Activated B cell treated with CpG ODN at 0.5 μM for 24 hours (primary cell): ENCODE measurements at places on chromosomes 6 and 20.
A peak's percentile ranks its signal among the peaks of the same experiment; 100 is the strongest.

DNA sequence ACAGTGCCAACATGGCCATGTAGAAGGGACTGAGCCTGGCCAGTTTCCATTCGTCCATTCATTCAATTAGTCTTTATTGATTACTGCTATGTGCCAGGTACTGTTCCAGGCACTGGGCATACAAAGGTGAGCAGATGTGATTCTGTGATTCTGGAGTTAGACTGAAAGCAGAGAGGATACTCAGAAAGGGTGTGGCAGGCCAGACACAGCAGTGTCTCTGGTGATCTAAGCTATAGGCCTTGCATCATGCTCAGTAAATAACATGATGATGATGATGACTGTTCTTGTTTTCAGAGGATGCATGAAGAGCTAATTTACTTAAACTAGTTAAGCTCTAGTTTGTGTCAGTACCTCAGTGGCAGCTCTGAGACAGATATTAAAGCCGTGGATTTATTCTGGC, 31.4 kb upstream of the FUCA2 start:
- DNase-seq = no peak

- no peak for DNase-seq
Observed at GRCh38 chr6:15517600-15517999, 145.2 kb downstream of the DTNBP1 start.

GRCh38 chr6:16130932-16131387, 2.1 kb downstream of the MYLIP start:
- no peak for DNase-seq

DNA sequence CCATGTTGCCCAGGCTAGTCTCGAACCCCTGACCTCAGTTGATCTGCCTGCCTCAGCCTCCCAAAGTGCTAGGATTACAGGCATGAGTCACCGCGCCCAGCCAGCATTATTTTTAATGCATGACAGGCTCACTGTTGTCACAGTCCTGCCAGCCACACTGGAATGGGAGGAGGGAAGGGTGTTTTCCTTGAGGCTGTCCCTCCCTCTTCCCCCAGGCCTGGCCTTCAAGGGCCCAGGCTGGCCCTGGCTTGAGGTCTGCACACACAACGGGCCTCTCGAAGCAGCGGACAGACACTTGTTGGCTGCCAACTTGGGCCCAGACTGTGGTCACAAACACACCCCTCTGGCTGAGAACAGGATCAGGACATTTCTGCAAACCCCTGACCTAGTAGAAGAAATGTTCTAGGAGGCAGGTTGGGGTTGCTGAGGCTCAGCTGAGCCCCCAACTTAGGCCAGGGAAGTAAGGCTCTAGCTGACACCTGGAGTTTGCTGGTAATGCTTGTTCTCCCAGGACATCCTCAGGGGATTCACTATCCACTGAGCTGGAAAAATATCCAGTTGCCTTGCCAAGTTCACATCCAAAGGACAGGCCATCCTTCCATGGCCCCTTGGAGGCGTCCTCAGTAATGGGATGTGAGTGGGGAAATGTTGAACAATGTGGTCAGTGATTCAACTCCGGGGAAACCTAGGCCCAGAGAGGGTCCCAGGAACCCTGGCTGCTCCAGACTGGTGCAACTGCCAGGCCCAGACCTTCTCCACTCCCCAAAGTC, 9.9 kb downstream of the SNTA1 start:
- DNase-seq = no peak

DNA sequence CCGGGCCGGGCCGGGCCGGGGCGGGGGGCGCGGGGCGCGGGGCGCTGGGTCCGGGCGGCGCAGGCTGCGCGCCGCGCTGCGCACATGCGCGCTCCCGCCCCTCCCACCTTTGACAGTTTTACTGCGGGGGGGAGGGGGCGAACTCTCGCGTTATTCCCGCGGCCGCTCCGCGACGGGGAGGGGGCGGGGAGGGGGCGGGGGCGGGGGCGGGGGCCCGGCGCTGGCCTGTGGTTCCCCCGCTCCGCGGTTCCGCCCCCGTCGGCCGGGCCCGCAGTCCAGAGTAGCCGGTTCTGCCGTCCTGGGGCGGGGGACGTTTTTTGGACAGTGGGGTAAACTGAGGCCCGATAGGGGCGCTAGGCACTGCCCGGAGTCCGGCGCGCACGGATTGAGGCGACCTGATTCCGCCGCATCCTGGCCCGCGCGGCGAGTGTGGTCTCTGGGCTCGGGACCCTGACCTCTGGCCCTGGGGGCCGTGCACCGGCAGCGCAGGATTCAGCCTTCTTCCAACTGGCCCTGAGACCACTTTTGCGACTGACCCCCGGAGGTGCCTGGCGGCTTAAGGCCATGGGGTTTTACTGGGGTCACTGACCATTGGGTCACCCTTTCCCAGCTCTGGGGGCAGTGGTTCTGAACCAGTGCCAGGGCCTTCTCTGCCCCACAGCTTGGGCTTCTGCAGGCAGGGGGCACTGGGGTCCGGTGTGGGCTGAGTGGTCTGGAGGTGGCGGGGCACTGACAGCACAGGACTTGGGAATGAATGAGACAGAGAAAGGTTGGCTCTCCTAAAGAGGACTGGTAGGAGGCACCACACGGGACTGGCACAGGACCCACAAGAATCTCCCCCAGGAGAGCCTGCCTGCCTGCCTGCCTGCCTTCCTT, at the start of gene ZNF512B:
Gene ZNF512B, minus strand, starts transcription at position 93 of the 876 bp plus-strand sequence. CDS start 1,980 bp downstream, outside the sequence.
- DNase-seq = peak; percentile 41

DNA sequence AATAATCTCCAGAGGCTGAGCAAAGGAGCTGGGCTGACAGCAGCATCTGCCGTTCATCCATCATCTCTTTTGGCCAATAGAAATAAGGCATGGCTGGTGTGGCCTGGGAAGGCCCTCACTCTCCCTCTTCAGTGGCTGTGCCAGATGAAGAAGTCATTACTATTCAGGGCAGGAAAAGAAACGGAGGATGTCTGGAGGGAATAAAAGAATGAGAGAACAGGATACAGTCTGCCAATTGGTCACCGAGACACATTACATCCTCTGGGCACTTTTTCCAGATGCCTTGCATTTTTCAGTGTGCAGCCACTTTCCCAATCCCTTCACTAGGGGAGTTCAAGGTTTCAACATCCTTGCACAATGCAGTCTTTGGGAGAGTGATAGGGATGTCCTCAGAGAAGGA, 32.2 kb upstream of the VGLL2 start:
- DNase-seq = no peak

DNA sequence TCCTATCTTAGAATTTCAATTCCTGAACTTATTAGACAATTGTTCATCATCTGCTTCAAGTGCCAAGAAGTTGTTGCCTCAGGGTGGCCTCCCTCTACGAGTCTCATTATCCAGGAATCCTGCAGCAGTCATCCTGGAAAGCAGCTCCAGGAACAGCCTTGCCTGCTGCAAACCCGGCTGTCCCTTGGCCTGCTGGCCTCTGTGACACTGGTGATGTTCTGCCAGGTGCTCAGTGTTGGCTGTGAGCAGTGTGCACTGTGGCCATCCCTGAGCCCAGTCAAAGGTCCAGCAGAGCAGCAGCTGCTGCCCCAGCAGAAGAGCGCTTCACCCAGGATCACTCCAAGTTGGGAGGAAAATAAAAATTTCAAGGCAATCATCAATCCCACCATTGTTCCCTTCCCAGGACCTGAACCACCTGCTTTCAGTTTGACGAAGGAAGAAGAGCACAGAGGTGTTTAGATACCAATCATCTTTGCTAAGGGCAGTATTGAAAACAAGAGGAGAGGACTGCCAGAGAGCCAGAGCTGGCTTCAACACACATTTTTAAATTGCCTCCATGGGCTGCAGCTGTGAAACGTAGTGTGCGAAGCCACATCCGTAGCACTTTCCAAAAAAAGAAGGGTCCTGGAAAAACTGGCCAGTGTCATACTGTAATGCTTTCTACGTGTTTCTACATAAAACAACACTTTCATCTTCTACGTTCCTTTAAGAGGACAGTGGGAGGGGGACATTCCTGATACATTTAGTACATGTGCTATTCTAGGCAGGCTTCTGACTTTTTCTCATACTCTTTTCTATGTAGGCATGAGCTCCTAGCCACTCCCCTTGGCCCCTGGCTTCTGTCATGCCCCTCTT, 7.2 kb upstream of the FAM50B start:
- DNase-seq = no peak

DNA sequence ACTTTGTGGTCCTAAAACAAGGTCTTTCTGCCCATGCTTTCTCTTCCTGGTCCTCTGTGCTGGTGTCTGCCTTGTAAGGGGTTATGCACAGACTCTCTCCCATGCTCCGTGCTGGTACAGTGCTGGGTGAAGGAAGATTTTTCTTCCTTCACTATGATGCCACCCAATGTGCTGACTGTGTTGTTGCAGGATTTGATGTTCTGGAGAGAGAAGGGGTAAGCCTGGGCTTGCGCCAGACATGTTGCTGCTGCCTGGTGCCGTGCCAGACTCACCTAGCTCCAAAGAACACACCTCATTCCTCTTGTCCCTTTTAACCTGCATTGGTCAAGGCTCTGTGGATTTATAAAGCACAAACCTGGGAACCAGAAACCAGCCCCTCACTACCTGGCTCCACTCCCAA, 28.4 kb upstream of the ARMH2 start:
- no peak for DNase-seq

DNA sequence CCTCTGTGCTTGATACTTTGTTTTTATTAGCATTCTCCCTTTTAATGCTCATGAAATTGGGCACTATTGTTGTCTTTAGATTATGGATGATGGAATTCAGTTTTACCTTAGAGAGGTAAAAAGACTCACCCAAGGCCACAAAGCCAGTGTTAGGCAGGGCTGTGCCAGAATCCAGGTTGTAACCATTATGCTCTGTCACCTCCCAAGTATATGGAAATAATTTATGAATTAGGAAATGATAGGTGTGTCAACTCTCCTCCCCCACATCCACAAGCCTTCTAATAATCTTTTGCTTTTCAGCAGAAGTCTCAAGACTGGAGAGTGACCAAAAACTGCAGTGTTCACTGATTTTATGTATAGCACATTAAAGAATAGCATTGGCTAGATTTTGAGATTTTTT, 13.0 kb downstream of the DCBLD1 start:
- no peak for DNase-seq

GRCh38 chr6:152426276-152426675, 210.9 kb downstream of the SYNE1 start:
- DNase-seq = no peak

GRCh38 chr6:43992126-43992663, 135.1 kb downstream of the MRPL14 start:
- no peak for DNase-seq
